CD4-positive, alpha-beta T cell treated with Interleukin-15 for 1 hour (primary cell): ENCODE measurements at places on chromosomes 2 and 18.

GRCh38 chr2:83191316-83191715 is 1267.8 kb downstream of the SUCLG1 start:
- DNase-seq, result no peak

- DNase-seq, result no peak
Observed at GRCh38 chr2:16215902-16216557, 275.7 kb downstream of the MYCN start.

- DNase-seq, result no peak
Observed at GRCh38 chr2:36762764-36763490, 66.4 kb downstream of the VIT start.

DNA sequence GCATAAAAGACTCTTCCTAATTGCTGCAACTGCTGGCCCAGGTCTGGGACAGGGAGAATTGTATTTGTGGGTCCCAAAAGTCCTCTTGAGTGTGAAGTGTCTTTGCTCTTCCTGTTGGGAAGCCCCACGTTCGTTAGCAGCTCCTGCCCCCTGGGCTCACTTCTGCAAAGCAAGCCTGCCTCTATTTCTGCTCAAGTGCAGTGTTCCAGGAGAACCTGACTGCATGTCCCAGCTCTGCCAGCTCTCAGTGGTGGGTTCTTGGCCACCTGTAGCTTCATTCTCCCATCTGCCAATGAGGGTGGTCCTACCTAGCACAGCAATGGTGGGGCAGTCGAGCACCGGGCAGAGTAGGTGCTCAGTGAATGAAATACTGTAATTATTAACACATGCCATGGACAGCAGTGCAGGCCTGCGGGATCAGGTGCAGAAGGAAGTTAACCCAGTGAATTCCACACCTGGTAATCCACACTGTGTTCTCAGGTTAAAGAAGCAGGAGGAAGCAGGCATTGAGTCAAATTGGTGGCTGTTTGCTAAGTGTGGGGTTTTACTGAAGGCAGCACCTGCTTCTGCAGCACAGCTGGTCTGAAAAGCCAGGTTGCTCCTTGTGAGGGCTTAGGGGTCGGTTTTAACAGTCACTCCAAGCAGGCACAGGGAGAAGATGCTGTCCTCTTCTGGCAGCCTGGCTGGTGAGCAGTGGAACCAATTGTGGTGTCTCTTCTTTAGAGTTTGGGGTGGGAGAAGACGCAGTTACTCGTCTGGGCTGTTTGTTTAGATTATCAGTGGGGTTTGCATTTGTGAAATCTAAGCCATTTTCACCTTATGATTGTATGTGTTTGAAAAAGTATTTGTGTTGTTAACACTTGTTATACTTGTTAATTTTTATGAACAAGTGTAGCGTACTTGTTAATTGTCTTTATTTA is 54.3 kb downstream of the DGKD start:
- DNase-seq, result no peak

DNA sequence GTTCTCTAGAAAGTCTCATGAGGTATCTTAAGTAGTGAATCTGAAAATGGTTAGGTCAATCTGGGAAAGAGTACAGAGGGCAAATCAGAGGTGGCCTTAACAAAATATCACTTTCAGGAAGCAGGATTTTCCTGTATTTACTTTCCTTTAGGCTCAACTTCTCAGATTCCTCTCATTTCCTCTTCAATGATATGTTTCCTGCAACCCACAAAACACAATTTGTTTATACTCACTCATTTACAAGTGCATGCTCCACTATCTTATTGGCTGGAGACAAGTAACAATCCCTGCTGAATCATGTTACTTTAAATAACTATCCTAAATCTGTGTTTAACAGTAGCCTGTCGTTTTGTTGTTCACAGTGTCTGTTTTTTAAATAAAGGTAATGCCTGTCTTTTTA is 228.1 kb downstream of the DSC3 start:
- no peak for DNase-seq

GRCh38 chr18:67302043-67302442 is 214.5 kb downstream of the DSEL start:
- no peak for DNase-seq

- DNase-seq, result no peak
Observed at GRCh38 chr2:222805591-222806304, 55.1 kb upstream of the ACSL3 start.

- DNase-seq, result no peak
Observed at GRCh38 chr2:211512806-211513205, 956.4 kb downstream of the CPS1 start.

DNA sequence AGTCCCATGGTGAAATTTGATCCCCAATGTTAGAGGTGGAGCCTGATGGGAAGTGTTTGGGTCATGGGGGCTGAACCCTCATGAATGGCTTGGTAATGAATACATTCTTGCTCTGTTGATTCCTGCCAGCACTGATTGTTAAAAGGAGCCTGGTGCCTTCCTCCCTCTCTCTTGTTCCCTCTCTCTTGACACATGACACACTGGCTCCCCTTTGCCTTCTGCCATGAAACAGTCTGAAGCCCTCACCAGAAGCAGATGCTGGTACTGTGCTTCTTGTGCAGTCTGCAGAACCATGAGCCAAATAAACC is 30.6 kb upstream of the EPC2 start:
- no peak for DNase-seq

DNA sequence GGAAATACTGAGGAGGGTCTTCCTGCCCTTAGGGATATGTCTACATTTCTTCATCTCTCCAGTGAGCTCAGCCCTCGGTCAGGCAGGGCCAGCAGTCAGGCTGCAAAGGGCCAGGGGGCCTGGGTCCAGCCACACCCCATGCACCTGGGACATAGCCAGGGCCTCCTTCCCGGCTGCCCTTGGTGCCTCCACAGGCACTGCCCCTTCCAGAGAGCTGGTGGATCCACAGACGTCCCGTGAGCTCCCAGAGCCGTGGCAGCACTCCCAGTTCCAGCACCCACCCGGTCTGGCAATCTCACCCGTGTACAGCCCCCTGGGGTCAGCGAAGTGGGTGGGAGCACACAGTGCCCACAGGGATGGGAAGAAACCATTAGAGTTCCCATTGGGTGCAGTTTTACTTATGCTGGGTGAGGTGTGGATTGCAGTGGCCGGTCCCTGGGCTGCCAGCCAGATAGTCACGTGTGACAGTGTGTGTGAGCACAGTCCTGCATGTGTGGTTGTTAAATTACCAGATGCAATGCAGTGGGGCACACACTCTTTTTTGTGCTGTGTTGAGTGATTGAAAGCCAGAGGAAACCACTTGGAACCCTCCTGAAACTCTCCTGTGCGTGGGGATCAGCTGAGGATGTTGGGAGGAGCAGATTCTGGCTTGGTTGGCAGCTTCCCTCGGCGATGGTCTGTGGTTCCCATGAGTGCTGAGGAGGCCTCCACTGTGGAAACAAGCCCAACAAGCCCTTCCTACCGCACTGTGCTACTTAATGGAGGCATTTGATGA is 131.0 kb downstream of the SNTG2 start:
- no peak for DNase-seq

DNA sequence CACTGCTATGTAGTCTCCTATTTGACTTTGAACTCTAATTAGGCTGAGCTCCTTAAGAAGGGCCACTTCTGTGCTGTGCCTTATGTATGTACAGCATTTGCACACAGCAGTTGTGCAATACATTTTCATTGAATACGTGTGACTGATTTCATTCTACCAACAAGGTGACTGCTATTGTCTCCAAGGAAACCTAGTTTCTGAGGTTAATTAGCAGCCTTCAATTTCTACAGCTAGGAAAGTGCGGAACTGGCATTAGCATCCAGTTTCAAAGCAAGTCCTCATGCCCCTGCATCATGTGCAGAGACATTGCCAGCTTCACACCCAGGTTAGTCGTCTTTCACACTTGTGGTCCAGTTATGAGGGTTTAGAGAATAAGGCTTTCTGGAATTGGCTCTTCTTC is 58.6 kb downstream of the NCK2 start:
- DNase-seq, result no peak

GRCh38 chr2:178265851-178266250 is 71.5 kb downstream of the OSBPL6 start:
- DNase-seq, result no peak

DNA sequence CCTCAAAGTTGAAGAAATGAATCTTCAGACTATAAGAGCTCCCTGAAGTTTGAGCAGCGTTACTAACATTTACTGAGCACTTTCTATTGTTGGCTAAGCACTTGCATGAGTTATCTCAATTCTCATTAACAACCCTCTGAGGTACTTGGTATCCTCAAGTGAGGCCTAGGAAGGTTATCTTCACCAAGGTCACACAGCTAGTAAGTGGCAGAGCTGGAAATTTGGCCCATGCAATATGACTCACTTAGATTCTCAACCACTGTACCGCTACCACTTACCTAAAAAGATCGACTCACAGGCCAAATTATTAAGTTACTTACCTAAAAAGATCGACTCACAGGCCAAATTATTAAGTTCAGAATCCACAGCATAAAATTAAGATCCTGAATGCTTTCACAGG is 8.7 kb upstream of the METAP1D start:
- no peak for DNase-seq

GRCh38 chr2:144705328-144706245 is 185.7 kb upstream of the ZEB2 start:
- no peak for DNase-seq

DNA sequence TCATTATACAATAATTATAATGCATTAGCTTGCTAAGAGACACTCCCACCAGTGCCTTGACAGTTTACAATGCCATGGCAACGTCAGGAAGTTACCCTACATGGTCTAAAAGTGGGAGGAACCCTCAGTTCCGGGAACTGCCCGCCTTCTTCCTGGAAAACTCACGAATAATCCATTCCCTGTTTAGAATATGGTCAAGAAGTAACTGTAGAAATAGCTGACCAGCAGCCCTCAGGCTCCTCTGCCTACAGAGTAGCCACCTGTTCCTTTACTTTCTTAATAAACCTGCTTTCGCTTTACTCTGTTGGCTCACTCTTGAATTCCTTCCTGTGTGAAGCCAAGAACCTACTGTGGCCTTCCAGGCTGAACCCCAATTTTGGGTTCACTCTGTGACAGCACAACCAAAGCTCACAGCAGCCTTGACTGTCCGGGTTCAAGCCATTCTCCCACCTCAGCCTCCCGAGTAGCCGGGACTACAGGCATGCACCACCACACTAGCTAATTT is 20.0 kb upstream of the PTPN2 start:
- peak; percentile 76 for DNase-seq

- no peak for DNase-seq
Observed at GRCh38 chr18:5420906-5421305, 122.9 kb downstream of the EPB41L3 start.

GRCh38 chr18:78818961-78819360 is 160.7 kb upstream of the SALL3 start:
- no peak for DNase-seq

DNA sequence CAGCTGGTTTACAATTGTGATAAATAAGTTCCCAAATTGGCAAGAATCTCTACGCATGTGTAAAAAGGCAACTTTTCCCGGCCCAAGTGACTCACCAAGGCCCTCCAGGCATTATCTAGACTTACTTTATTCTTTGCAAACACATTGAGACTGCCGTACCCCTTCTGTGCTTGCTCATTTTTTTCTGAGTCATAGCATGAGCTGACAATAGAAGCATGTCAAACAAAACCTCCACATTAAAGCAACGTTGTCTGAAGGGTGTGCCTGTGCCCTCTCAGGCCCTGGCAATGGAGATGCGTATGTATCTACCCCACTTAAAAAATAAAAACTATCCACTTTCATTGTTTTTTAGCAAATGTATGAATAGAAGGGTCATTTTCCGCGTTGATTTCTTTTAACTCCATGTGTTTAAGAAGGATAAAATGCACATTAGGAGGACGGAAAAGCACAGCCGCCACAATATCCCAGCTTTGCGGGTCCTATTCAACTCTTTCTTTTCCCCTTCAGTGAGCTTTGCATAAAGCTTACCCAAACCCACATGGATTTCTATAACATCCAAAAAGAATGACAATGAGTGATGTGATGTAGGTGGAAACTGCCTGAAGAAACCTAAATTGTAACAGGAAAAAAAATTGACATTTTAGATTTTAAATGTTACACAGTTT is 298.2 kb downstream of the CDCA7 start:
- no peak for DNase-seq

- no peak for DNase-seq
Observed at GRCh38 chr2:86649119-86649947, 25.7 kb upstream of the RNF103 start.

- no peak for DNase-seq
Observed at GRCh38 chr2:64492821-64493220, 31.3 kb upstream of the AFTPH start.

DNA sequence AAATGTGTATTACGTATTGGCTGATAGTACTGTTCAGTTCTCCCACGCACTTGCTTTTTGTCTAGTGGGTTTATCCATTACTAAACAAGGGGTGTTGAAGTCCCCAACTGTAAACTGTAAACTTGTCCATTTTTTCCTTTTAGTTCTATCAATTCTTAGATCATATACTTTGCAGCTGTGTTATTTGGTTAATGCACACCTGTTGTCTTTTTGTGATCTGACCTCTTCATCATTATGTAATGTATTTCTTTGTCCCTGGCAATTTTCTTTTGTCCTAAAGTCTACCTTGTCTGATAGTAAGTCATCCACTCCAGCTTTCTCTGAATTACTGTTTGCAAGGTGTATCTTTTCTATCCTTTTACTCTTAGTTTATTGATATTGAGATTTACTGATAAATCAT is 21.9 kb downstream of the MCEE start:
- DNase-seq, result no peak

DNA sequence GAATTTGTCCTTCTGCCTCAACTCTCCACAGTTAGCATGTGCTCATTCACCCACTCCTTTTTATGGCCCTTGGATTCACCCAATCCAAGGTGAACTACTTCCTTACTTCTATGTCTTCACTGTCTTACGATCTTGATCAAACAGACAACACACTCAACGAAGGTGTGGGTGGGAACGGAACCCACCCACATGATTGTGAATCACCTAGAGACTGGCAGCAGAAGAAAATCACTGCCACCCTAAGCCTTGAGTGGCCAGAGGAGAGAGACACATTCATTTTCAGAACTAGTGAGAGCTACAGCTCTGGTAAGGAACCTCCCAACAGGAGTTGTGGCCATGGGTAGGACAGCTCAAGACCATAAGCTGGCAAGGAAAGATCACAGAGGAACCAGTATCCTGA is 194.3 kb downstream of the PLCL1 start:
- no peak for DNase-seq

DNA sequence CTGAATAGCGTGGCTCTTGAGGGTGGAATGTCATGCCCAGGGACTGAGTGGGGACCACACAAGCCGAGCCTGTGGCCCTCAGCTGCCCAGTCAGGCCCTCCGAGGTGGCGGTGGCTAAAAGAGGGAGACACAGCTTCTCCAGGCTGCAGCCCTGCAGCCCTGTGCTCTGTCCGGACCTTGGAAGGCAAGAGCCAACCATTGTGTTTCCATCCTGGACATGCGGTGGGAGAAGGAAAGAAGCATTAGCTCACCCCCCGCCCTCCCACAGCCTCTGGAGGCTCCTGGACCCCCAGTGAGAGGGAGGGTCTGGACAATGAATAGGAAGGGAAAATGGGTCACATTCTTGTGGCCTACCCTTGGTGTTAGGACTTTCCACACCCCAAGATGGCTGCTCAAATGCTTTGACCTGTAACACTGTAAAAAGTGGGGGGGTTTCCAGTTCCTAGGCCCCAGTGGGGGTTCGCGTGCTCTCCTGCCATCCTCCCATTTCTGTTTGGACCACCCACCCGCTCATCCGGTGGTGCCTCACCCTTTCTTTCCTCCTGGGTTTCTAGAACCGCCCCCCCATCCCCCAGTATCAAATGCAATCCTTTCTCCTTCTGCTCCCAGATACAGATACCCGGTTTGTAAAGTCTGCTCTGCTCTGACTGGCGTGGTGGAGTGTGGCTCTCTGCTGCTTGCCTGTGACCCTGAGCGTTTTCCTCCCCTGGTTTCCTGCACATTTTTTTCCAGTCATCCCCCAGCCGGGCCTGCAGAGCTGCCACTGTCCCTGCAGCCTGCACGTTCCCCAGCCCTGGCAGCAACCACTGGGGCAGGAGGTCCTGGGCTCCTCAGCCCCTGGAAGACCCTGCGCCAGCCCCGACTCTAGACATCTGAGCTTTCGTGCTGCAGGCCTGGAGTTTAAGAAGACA is 36.3 kb upstream of the SMAD7 start:
- no peak for DNase-seq
